ENCODE measurements at places on chromosomes 2 and 18.

DNA sequence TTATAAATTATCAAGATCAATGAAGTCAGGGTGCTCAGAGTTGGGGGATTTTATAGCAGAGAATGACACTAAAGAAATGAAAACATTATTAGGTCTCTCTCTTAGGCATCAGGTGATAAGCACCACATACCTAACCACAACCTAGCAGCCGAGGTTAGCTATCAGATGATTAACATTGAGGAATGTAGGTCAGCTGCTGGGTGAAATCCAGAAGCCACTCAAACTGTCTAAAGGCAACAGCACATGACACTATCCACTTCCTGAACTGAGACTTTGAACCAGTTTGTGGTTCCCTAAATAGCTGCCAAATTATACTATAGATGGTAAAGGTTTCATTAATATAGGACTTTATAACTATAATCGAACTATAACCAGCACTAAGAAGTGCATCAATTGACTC is 4.7 kb downstream of the EPG5 start:
- DNase-seq, result no peak

DNA sequence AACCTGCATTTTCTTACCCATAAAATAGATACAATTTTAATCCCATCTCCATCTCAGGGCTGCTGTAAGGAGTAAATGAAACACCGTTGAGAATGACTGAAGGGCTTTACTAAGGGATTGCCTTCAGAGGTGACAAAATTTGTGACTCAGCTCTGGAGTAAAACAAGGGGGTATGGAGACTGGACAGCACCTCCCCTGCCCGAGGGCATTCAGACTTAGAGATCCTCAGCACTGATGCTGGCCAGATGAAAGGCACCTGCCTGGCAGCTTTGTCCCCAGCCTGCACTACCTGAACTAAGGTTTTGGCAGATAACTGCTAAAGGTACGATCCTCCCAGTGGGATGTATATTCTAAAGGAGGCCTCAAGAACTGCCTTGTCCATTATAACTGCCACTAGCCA is 105.9 kb upstream of the STPG4 start:
- DNase-seq, result no peak

- no peak for DNase-seq
These were observed 170.4 kb downstream of the PTPRM start for GRCh38 chr18:7737550-7737949.

- DNase-seq, result no peak
These were observed 249.0 kb downstream of the TWIST2 start for GRCh38 chr2:239096676-239097427.

DNA sequence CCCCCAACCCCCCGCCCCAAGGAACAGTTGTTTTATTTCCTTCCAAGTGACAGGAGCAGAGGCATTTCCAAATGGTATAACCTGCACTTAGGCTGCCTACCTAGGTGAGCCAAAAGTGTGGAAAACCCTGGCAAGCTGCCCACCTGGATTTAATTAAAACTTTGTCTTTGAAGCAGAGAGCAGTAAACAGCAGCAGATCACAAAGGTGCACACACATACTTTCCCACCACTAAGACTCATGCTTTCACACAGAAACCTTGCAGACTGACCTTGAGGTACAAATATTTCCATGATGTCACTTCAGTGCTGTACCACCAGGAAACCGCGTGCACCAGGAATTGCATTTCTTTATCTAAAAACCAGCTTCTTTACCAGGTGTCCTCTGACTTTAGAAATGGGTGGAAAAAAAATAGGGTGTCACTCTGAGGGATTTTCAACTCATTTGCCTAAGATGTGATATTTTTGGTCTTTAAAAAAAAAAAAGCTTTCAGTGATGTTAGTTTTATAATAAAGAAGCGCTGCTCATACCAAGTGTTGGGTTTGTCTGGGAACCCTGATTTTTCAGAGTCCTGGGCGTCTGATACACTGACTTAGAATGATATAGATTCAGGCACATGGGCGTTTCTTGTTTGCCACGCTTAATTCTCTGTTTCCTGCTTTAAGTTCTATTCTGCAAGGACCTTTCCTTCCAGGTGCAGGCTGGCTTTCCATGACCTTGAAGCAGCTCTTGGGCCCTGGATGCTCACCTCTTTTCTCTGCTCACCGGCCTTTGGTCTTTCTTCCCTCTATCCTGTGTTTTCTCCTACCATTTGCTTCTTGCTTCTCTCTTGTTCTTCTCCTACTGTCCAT is 70.7 kb upstream of the BCL2L11 start:
- no peak for DNase-seq

DNA sequence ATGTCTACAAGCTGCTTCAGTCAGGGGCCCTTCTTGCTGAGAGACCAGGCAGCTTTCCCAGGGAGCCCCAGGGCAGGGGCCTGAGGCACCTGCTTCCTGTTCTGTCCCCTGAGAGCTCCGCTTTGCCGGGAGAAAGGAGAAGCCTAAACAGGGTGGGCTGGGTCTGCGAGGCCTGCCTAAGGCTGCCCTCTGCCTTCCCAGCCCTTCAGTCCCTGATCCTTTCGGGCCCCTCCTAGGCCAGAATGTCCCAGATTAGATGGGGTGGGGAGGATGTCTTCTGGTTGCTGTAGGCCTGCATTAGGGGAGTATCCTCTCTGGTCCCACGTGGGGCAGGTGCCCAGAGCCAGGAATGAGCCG is 72.4 kb downstream of the TGOLN2 start:
- no peak for DNase-seq

DNA sequence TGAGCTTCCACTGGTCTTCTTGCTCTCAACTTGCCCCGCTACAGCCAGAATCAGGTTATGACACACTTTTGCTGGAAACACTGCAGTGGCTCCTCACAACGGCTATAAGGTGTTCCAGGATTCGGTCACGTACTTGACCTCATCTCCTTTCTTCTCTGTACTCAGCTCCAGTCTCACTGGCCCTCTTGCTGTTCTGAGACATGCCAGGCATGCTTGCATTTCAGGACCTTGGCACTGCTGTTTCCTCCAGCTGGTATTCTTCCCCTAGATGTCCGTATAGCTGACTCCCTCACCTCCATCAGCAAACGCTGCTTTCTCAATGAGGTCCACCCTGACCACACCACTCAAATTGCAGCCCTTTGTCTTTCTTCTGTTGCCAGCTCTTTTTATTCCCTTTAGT is 31.9 kb upstream of the C1GALT1C1L start:
- DNase-seq, result no peak

- no peak for DNase-seq
These were observed 916 bp downstream of the TNFRSF11A start for GRCh38 chr18:62325806-62326645.

- DNase-seq, result no peak
These were observed 75.7 kb downstream of the BCL2L11 start for GRCh38 chr2:111196435-111196834.

GRCh38 chr2:20662308-20662937 is 4.5 kb upstream of the GDF7 start:
- no peak for DNase-seq

DNA sequence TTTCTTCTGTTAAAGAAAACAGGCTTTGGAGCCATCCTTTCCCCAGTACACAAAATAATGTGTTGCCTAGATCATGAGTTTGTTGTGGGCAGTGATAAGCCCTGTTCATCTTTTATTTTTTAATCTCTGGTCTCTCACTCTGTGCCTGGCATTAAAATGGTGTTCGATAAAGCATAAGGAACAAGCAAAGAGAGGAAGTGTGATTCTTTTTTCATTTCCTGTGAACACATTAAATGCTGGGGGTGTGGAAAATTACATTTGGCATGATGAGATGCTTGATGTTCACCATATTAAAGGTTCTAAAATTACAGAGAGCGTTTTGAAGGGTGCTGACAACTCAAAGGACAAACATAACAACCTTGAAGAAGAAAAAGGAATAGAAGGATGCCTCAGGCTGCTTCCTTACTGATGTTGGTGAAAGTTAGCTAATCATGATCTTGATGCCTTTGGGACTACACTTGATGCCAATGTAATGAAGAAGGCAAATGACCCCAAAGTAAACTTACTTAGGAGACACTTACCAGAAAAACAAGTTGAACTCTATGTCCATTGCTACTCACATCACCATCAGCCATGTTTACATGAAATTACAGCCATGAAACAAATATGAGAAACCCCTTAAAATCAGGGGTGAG is 33.0 kb downstream of the TMEFF2 start:
- peak; percentile 20 for DNase-seq

GRCh38 chr2:20065885-20066602 is 14.6 kb upstream of the LAPTM4A start:
- DNase-seq, result peak; percentile 90

DNA sequence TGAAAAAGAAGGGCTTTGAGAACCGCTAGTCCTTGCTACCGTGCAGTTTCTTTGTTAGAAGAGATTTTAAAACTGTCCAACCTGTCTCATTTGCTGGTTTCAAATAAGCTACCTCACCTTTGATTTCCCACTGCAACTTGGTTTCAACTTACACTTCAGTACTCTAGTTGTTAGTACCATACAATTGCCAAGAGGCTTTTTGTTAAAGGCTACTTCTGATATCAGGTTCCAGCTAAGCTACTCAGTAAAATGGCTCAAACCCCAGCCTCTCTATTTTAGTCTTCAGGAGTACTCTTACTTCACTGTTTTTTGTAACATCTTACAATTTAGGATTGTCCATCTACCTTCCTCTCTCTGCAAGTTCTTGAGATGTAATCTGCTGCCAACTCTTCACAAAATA is 91.6 kb downstream of the INO80D start:
- DNase-seq, result no peak

DNA sequence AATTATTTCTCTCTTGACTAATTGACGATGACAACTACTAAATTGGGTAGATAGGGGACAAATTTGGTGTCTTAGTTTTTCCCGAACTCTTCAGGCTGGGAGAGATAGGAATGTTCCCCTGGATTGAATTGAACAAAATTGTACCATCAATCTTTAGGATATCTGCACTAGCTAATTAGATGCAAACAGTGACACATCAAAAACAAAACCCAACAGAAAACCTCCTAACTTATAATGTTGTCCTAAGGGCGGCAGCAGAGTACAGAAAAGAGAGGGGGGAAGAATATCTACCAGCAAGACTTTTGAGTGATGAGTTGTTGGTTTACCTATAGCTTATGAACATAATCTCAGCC is 342.9 kb downstream of the INSIG2 start:
- no peak for DNase-seq

DNA sequence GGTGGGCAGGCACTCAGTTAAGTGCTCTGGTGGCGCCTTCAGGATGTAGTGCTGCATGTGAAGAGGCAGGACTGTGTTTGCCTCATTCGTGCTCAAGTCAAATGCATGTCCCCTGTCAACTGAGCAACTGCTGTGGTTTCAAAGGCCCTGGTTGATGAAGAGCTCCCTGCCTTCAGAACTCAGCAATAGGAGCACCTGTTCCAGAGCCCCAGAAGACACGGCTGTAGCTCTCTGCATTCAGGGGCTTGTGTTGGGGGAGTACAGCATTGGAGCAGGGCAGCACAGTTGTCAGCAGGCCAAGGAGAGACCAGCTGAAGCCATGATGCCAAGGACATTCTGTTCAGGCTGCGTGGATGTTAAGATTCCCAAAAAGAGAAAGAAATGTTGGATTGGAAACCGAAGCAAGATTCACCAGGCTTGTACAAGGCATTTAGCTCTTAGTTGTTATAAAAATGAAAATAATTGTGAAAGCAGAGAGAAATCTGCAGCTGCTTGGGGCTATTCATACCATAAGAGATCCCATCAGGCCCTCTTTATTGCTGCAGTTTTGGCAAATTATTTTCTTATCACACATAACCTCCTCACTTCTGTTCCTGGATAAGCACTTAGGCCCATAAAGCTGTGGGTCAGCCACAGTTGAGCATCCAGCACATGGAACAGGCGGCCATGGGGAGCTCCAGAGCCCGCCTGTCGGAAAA is 252.4 kb upstream of the ZNF521 start:
- DNase-seq, result no peak
